ENCODE measurements at places on chromosomes 5 and 9.
A peak's percentile ranks its signal among the peaks of the same experiment; 100 is the strongest.

GRCh38 chr5:74598731-74599130 is 41.8 kb downstream of the ENC1 start:
- no peak overlapping the region for H3K27ac ChIP-seq
- peaks cover 8% of the 10 kb centered on the region for H3K4me1 ChIP-seq
- no peak overlapping the region for H3K4me3 ChIP-seq
- no peaks in the 10 kb centered on the region for H3K36me3 ChIP-seq
- no peak for DNase-seq
- no peaks in the 10 kb centered on the region for H3K27me3 ChIP-seq

- peaks cover 4% of the 10 kb centered on the region for H3K36me3 ChIP-seq
- H3K4me1 ChIP-seq: peaks cover 10% of the 10 kb centered on the region
- H3K4me3 ChIP-seq: peak within 1 kb of the TSS; percentile 77
- peaks cover 5% of the 10 kb centered on the region for H3K27me3 ChIP-seq
- H3K27ac ChIP-seq: no peak within 1 kb of the TSS
Observed at GRCh38 chr9:136095070-136096058, at the start of gene NACC2. NACC2 (minus strand) TSS chr9:136095289; CDS start chr9:136050521, 44,768 bp downstream.

DNA sequence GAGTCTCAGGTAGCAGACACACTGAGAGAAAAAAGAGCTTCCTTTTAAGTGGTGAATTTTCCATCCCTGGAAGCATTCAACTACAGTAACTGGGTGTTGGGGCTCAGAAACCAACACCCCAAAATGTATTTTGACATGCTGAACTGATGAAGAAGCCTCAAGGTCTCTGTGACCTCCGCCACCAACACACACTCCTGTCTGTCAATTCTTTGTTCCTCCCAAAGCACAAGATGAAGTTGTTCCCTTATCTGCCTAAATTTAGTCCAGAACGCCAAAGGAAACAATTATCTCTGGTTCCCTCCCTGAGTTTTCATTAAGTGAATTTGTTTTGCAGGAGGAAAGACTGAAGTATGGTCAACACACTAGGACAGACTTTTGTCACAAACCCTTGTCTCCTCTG is 1.4 kb upstream of the CDKN2AIPNL start:
- no peak overlapping the region for H3K27ac ChIP-seq
- peaks cover 7% of the 10 kb centered on the region for H3K4me1 ChIP-seq
- no peak overlapping the region for H3K4me3 ChIP-seq
- DNase-seq: no peak
- no peaks in the 10 kb centered on the region for H3K27me3 ChIP-seq

- no peaks in the 10 kb centered on the region for H3K27me3 ChIP-seq
- H3K27ac ChIP-seq: no peak overlapping the region
- no peaks in the 10 kb centered on the region for H3K4me1 ChIP-seq
- H3K36me3 ChIP-seq: no peaks in the 10 kb centered on the region
- no peak overlapping the region for H3K4me3 ChIP-seq
- DNase-seq: no peak
Observed at GRCh38 chr9:8188723-8189407, 389.3 kb upstream of the DMAC1 start.

DNA sequence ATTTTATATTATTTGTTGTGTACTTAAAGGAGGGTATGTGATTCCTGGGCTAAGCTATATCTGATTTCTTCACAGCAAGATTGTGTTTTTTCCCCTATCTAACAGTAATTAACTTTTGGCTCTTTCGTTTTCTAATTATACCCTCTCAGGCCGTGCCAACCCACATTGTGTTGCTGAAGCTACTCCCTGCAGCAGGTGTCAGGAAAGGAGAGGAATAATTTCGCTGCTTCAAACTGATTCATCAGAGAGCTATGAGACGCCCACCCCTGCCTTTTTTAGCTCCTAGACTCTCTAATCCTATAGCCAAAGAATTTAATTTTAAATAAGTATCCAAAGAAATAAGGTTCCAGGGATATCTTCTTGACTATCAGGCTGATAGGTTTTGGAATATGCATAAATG is 3.8 kb downstream of the CAVIN4 start:
- H3K4me3 ChIP-seq: no peak overlapping the region
- no peaks in the 10 kb centered on the region for H3K4me1 ChIP-seq
- no peak overlapping the region for H3K27ac ChIP-seq
- no peaks in the 10 kb centered on the region for H3K27me3 ChIP-seq

DNA sequence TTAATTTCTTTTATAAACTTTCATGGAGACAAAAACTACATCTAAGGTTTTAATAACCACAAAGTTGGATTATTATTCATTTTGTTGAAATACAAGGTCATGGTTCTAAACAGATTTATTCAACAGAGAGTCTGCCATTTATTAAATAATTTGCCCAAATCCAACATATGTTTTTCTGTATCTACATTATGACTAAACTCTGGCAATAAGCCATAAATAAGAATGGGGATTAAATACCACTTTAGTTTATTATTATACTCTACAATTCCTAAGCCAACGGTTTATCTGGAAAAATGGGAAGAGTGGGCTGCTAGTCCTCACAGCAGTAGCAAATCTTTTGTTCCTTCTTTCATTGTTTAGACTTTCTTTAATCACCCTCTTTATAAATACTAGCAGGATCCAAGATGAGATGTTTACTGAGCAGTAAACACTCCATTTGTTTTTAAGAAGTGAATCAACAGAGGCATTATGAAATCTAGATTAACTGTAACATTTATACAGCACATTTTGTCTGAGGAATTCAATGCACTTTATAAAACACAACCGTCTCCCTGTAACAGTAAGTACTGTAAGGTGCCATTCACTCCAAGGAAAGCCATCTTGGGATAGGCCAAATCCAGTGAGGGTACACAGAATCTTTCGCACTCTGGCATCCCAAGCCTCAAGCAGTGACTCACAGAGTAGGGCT is 89.7 kb downstream of the DROSHA start:
- H3K27ac ChIP-seq: no peak overlapping the region
- H3K4me3 ChIP-seq: no peak overlapping the region
- peaks cover 39% of the 10 kb centered on the region for H3K36me3 ChIP-seq
- no peak for DNase-seq

Data from endodermal cell (in vitro differentiated cells).